ENCODE measurements at places on chromosomes 6 and 20.

DNA sequence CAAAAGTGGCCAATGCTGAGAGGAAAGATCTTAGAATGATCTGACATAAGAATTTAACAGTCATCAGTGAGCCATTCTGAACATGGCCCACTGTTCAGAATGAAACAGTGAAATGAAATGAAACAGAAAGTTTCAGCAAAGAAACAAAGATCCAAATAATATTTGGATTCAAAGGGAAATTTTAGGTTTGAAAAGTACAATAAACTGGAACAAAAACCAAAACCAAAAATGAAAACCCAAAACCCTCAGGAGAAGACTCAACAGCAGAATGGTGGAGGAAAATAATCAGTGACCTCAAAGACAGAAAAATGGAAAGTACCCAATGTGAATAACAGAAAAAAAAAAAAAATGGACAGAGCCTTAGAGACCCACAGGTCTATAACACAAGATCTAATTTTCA is 66.1 kb upstream of the EMILIN3 start:
- DNase-seq: no peak

DNA sequence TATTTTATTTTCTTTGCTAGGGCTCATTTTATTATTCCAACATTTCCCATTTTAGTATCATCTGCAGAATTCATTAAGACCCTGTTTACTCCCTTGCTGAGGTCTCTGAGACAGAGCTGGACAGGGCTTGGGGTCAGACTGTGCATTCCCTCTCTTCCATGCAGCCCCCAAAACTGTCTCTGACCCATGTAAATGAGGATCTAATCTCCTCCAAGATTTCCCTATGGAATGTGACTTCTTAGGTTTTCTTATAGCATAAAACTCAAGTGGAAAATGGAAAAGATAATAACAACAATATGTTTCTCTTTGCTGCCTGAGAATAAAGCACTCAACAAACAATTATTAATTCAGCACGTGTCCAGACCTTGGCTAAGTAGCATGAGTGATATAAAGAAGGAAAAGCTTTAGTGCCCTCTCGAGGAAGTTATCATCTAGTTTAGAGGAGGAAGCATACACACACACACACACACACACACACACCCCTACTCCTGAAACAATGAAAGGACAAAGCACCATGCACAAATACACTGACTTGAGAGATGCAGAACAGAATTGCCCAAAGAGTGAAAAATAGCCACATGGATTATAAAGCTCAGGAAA is 815.5 kb downstream of the BCKDHB start:
- DNase-seq: no peak

- DNase-seq: peak; percentile 2
These were observed 60.7 kb downstream of the PRND start for GRCh38 chr20:4782378-4782772.

GRCh38 chr6:35237476-35237875 is 22.1 kb upstream of the ZNF76 start:
- no peak for DNase-seq

GRCh38 chr6:170250981-170251775 is 39.7 kb downstream of the DLL1 start:
- DNase-seq: no peak

All from NCI-H1105 (cell line).